ENCODE measurements at places on chromosomes 11 and 22. TPM values are rescaled to one million over a fixed set of nuclear protein-coding genes. Genes with fewer than 3 reads are reported as not detected.

DCDC1 gene
- total RNA-seq = 0.28 TPM

EFCAB6 gene
- 1.1 TPM for total RNA-seq

BTG4 gene
- total RNA-seq = 0.05 TPM

IL18 gene
- total RNA-seq = 7.3 TPM

CD59 gene
- 115 TPM for total RNA-seq

All from thymus (tissue), 14 donors.